Esophagus muscularis mucosa (tissue), 4 donors: ENCODE measurements at places on chromosomes 11 and 22.

DNA sequence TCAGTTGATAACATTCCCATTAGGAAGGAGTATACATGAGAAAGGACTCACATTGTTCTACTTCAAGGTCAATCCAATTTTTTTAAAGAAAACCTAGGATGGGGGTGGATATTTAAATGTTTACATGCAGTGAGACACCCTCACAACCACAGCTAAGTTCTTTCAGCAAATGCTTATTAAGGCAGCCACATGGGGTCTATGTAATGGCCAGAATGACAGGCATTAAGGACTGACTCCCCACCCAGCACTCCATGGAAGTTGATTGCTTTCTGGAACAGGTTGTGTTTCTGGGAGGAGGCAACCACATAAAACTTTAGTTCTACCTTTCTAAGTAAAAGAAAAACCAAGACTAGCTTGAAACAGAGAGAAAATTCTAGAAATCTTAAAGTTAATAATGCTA lies 662.0 kb upstream of the CCDC90B start:
- DNase-seq, result no peak
- no peak overlapping the region for H3K4me3 ChIP-seq
- H3K27ac ChIP-seq, result no peak overlapping the region
- no peaks in the 10 kb centered on the region for H3K27me3 ChIP-seq

GRCh38 chr11:129287920-129288319 lies 87.7 kb upstream of the BARX2 start:
- no peak overlapping the region for H3K4me3 ChIP-seq
- no peaks in the 10 kb centered on the region for H3K27me3 ChIP-seq
- no peak for DNase-seq
- H3K27ac ChIP-seq, result no peak overlapping the region
- no peaks in the 10 kb centered on the region for H3K36me3 ChIP-seq

GRCh38 chr11:110883256-110883655 lies 171.0 kb upstream of the ARHGAP20 start:
- H3K4me3 ChIP-seq, result no peak overlapping the region
- no peaks in the 10 kb centered on the region for H3K27me3 ChIP-seq
- no peak overlapping the region for H3K27ac ChIP-seq
- no peaks in the 10 kb centered on the region for H3K36me3 ChIP-seq

- no peaks in the 10 kb centered on the region for H3K4me1 ChIP-seq
- no peak for DNase-seq
- no peaks in the 10 kb centered on the region for H3K36me3 ChIP-seq
- H3K27me3 ChIP-seq, result no peaks in the 10 kb centered on the region
These were observed 1488.6 kb downstream of the BRD1 start for GRCh38 chr22:48338793-48339705.

DNA sequence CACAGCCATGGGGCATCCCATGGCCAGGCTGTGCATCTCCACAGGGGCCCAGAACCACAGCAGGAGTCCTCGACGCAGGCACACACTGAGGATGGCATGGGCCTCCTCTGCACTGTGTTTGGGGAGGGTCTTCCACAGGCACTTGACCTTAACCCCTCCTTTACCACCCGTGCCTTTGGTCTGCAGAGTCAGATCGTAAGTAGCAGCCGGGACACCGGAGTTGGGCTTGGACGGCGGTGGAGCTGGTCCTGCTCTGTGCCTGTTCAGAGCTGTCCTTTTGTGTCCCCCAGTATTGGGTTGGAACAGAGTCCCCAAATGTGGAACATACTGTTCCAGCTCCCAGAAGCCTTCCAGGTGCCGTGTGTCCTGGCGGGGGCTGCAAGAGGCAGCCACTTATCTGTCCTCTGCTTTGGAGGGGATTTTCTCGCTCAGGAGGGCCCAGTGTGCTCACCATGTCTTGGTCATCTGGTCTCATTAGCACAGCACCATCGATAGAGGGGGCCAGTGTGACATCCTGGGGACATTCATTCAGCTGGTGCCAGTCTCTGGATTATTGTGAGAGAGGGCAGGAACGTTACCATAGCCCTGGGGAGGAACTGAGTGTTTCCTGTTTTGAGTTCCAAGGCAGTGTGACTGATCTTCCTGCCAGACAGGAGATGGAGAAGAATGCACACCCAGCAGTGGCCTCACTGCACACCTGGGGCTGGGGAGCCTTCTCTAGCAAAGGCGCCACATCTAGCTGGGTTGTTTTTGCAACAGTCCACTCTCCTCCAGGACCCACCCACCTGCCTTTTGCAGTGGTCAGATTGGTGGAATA lies 12.4 kb downstream of the CRELD2 start:
- peaks cover 12% of the 10 kb centered on the region for H3K36me3 ChIP-seq
- no peak overlapping the region for H3K27ac ChIP-seq
- H3K27me3 ChIP-seq, result peaks cover 7% of the 10 kb centered on the region
- H3K4me3 ChIP-seq, result no peak overlapping the region

DNA sequence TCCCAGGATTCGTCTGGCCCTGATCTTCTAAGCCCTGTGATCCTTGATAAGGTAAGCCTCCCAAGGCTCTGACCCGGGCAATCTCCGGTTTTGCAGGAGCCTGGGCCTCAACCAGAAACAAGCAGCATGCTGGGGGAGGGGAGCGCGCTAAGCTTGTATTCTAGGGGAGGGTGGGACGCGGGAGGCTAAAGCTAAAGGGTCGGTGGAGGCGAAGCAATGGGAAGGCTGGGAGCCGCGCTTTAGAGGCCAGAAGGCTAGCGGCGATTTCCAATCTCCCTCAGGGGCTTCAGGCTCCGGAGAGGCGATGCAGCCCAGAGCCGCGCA lies 753 bp downstream of the PTPN5 start:
- H3K36me3 ChIP-seq, result no peaks in the 10 kb centered on the region
- H3K27ac ChIP-seq, result no peak overlapping the region
- H3K4me1 ChIP-seq, result peaks cover 14% of the 10 kb centered on the region
- no peak for DNase-seq

GRCh38 chr22:48226026-48227013 lies 1463.9 kb downstream of the TBC1D22A start:
- H3K4me1 ChIP-seq, result no peaks in the 10 kb centered on the region
- peak; percentile 84 for DNase-seq
- H3K36me3 ChIP-seq, result no peaks in the 10 kb centered on the region
- H3K27ac ChIP-seq, result no peak overlapping the region
- H3K4me3 ChIP-seq, result no peak overlapping the region

DNA sequence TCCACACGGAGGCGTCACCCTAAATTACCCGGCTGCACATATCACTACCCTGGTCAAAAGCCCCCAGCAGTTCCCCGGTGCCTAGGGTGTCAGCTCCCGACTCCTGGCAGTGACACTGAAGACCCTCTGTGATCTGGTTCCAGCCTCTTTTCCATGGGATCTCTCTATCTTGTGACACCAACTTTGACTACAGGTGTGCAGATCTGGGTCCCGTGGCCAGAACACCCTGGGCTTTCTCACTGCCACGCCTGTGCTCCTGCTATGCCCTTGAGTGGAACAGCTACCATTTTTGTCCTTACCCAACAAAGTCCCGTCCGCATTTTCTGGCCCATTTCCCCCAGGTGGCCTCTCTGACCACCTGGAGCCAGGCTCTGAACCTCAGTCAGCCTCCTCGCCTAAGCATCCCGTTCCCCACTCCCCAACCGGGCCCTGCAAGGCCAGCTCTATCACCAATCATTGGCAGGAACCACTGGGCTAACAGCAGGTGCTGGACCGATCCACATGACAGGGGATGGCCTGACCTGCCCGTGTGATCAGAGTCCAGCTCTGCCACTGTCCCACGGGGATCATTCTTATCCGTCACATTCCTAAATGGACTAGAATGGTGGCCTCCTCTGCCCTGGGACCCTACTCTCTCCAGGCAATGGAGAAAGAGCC lies 20.7 kb upstream of the CBX7 start:
- H3K27ac ChIP-seq, result peak overlapping the region; percentile 72
- no peak for DNase-seq
- no peaks in the 10 kb centered on the region for H3K27me3 ChIP-seq
- H3K4me1 ChIP-seq, result peaks cover 78% of the 10 kb centered on the region

- no peaks in the 10 kb centered on the region for H3K4me1 ChIP-seq
- no peak overlapping the region for H3K27ac ChIP-seq
- H3K27me3 ChIP-seq, result no peaks in the 10 kb centered on the region
- DNase-seq, result no peak
- H3K4me3 ChIP-seq, result no peak overlapping the region
- H3K36me3 ChIP-seq, result no peaks in the 10 kb centered on the region
These were observed 26.6 kb downstream of the EMID1 start for GRCh38 chr22:29231971-29232959.

- peaks cover 10% of the 10 kb centered on the region for H3K36me3 ChIP-seq
- DNase-seq, result no peak
- no peak overlapping the region for H3K4me3 ChIP-seq
- peaks cover 32% of the 10 kb centered on the region for H3K4me1 ChIP-seq
These were observed 9.7 kb downstream of the TUB start for GRCh38 chr11:8090756-8091155.

DNA sequence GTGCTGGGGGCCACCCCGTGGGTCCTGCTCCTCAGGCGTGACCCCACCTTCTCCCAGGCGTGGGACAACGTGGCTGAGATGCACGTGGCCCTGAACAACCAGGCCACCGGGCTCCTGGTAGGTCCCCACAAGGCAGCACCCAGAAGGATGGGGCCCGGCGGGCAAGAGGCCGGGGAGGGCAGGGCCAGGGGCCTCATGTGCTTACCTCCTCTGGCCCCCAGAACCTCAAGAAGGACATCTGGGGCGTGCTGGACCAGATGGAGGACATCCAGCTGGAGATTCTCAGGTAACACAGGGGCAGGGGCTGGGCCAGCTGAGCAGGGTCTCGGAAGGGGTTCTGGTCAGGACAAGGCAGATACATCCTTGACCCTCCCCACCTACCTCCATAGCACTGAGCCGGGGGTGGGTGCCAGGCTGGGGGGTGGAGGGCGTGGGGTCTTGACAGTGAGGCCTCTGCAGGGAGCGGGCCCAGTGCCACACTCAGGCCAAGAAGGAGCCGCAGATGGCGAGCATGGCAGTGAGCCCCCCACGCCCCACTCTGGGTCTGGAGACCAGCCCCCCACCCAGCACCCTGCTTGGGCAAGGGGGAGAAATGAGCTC lies 186.3 kb downstream of the IGLL1 start:
- no peak overlapping the region for H3K4me3 ChIP-seq
- DNase-seq, result no peak
- H3K27ac ChIP-seq, result no peak overlapping the region
- no peaks in the 10 kb centered on the region for H3K36me3 ChIP-seq
- no peaks in the 10 kb centered on the region for H3K4me1 ChIP-seq
- H3K27me3 ChIP-seq, result no peaks in the 10 kb centered on the region

DNA sequence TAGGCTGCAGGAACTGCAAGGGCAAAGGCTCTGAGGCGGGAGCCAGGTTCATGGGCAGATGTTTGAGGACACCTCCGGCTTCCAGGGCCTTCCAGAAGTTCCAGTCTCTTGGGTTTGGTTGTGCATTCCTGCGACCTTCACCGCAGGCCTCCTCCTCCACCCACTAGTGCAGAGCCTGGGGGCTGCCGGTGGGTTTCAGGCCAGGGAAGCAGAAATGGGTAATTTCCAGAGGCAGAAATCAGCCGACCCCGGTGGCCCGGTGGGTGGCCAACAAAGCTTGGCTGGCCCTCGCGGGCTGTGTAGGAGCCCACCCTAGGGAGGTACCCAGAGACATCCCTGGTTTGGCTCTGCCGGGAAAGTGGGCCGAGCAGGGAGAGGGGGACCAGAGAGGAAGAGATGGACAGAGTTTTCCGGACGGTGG lies 417 bp upstream of the PHETA2 start:
- H3K4me1 ChIP-seq, result peaks cover 84% of the 10 kb centered on the region
- peak overlapping the region; percentile 82 for H3K4me3 ChIP-seq
- peak overlapping the region; percentile 92 for H3K27ac ChIP-seq
- no peak for DNase-seq
- peaks cover 13% of the 10 kb centered on the region for H3K36me3 ChIP-seq
- H3K27me3 ChIP-seq, result no peaks in the 10 kb centered on the region

GRCh38 chr11:12074529-12075195 lies 35.7 kb upstream of the MICAL2 start:
- no peaks in the 10 kb centered on the region for H3K27me3 ChIP-seq
- no peaks in the 10 kb centered on the region for H3K36me3 ChIP-seq
- no peak overlapping the region for H3K4me3 ChIP-seq
- no peak for DNase-seq
- H3K4me1 ChIP-seq, result peaks cover 36% of the 10 kb centered on the region
- peak overlapping the region; percentile 89 for H3K27ac ChIP-seq

- H3K4me3 ChIP-seq, result no peak overlapping the region
- no peak overlapping the region for H3K27ac ChIP-seq
- peaks cover 8% of the 10 kb centered on the region for H3K4me1 ChIP-seq
- DNase-seq, result no peak
- H3K27me3 ChIP-seq, result no peaks in the 10 kb centered on the region
These were observed 11.9 kb upstream of the SYTL2 start for GRCh38 chr11:85822814-85823213.

DNA sequence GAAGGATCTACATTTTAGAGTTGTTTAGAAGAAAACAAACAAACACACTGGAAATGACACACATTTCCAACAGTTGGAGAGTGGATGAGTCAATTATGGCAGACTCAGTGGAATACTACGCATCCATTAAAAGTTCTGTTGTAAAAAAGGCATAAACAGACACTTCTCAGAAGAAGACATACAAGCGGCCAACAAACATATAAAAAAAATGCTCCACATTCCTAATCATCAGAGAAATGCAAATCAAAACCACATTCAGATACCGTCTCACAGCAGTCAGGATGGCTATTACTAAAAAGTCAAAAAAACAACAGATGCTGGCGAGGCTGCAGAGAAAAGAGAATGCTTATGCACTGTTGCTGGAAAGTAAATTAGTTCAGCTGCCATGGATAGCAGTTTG lies 298.2 kb downstream of the DDX10 start:
- H3K4me3 ChIP-seq, result no peak overlapping the region
- H3K27me3 ChIP-seq, result no peaks in the 10 kb centered on the region
- DNase-seq, result no peak
- H3K27ac ChIP-seq, result no peak overlapping the region
